ENCODE measurements at places on chromosomes 3 and 15.

DNA sequence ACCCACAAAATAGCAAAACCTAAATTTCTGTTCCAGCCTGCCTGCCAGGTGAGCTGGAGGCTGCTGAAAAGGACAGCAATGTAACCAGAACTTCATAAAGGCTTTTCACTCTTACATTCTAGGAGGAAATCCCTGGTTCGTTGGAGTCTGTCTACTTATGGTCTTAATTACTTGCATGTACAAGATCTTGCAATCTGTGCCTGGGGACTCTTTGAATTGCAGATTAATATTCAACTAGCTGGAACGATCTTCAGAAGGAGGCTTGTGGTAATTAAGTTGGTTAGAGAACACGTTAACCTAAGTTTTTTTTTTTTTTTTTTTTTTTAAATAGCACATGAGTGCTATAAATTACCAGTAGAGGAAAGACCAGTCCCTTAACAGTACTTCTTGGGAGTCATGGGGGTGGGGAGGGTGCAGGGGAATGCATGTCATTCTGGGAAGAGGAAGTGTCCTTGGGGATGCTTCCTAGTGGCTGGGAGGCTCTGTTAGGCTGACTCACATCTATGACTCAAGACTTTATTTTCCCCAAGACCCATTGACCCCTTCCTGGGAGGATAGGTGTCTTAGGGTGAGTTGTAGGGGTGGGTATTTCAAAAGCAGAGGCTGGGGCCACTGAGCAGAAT, 139.8 kb downstream of the RAB11A start:
- H3K4me1 ChIP-seq: no peaks in the 10 kb centered on the region
- no peak overlapping the region for H3K4me3 ChIP-seq
- no peaks in the 10 kb centered on the region for H3K27me3 ChIP-seq
- no peak overlapping the region for H3K27ac ChIP-seq
- no peaks in the 10 kb centered on the region for H3K36me3 ChIP-seq
- DNase-seq: no peak

DNA sequence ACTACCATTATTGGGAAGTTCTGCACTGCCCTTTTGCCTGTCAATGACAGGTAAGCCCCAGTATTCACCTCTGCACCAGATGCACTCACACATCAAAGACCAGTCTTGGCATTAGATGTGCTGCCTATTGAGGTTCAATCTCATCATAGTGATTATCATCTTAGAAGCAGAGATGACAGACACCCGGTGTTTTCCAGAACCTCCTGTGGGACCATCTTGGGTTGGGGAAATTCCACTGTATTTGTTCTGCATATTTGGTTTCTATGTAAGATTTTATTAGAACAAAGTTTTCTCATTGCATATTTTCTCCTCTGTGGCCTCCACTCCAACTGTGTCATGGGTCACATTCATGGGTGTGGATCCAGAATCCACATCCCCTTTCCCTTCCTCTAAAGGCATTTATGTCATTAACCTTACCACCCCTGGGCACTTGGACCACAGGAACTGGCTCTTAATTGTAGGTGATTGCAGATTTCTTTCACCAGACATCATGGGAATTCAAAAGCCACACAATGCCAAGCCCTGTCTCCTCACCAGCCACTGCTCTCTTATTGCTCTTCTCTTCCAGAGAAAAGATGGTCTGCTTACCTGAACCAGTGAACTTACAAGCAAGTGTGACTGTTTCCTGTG, 31.2 kb downstream of the PLA1A start:
- DNase-seq: peak; percentile 43
- H3K4me1 ChIP-seq: peaks cover 36% of the 10 kb centered on the region
- peak overlapping the region; percentile 42 for H3K27ac ChIP-seq
- H3K27me3 ChIP-seq: no peaks in the 10 kb centered on the region

- no peak overlapping the region for H3K4me3 ChIP-seq
- no peaks in the 10 kb centered on the region for H3K36me3 ChIP-seq
- no peak overlapping the region for H3K27ac ChIP-seq
- no peak for DNase-seq
- peaks cover 8% of the 10 kb centered on the region for H3K4me1 ChIP-seq
- peaks cover 7% of the 10 kb centered on the region for H3K27me3 ChIP-seq
These were observed 10.4 kb upstream of the ZSCAN2 start for GRCh38 chr15:84590406-84590805.

GRCh38 chr3:20561166-20561565, 375.2 kb upstream of the SGO1 start:
- H3K36me3 ChIP-seq: no peaks in the 10 kb centered on the region
- no peaks in the 10 kb centered on the region for H3K4me1 ChIP-seq
- DNase-seq: no peak
- H3K4me3 ChIP-seq: no peak overlapping the region
